EL (cell line): ENCODE measurements at places on chromosomes 12 and 14.
A peak's percentile ranks its signal among the peaks of the same experiment; 100 is the strongest.

DNA sequence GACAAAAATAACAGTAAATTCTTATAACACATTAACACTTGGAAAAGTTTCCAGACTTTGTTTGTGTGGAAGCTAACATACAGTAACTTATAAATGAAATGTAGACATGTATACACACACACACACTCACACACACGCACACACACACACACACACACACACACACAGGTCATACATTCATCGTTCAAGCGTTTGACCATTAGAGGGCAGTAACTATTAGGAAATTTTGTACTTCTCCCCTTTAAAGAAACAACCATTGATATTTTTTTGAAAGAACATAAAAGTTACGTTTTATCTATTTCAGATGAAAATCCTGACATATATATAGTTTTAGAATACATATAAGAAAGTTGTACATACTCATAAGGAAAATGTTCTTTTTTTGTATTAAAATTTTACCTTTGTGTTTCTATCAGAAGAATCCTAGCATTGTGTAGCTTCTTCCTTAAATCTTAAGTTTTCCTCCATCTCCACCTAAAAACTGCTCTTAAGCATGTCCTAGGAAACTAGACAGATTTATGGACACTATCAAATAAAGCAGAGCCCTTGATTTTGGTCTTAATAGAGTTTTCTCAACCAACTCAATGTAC, 29.0 kb downstream of the PTPRQ start:
- peak; percentile 74 for DNase-seq

- peak; percentile 97 for DNase-seq
Measured at GRCh38 chr14:24160850-24161804, at the start of gene IRF9. TSS of gene IRF9 (plus strand) at chr14:24161265. CDS start at chr14:24162145, 880 bp downstream.

DNA sequence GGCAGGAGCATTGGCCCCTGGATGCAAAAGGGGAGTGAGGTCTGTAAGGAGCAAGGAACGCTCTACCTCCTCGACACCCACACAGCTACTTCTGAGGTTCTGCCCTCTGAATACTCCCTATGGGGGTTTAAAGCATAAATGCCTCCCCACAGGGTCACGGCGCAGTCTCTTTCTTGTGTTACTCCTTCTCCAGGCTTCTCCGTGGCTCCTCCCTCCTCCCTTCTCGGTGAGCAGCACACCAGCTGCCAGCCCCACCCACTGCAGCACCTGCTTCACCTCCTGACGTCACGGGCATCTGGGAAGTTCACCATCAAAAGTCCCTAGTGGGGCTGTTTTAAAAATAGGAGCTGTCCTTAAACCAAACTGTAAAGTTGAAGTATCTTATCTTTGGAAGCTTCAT, 67.3 kb downstream of the SPTB start:
- no peak for DNase-seq

DNA sequence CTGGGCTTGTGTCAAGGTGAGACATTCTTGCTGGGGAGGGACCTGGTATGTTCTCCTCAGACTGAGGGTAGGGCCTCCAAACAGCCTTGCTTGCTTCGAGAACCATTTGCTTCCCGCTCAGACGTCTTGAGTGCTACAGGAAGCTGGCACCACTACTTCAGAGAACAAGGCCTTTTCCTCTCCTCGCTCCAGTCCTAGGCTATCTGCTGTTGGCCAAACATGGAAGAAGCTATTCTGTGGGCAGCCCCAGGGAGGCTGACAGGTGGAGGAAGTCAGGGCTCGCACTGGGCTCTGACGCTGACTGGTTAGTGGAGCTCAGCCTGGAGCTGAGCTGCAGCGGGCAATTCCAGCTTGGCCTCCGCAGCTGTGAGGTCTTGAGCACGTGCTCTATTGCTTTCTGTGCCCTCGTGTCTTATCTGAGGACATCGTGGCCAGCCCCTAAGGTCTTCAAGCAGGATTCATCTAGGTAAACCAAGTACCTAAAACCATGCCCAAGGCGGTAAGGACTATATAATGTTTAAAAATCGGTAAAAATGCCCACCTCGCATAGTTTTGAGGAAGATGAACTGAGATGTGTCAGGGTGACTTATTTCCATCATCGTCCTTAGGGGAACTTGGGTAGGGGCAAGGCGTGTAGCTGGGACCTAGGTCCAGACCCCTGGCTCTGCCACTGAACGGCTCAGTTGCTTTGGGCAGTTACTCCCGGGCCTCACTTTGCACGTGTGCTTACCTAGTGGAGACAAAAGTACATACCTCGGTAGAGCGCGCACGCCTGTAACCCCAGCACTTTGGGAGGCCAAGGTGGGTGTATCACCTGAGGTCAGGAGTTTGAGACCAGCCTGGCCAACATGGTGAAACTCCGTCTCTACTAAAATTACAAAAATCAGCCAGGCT, 4.3 kb downstream of the GAPDH start:
- peak; percentile 73 for DNase-seq

DNA sequence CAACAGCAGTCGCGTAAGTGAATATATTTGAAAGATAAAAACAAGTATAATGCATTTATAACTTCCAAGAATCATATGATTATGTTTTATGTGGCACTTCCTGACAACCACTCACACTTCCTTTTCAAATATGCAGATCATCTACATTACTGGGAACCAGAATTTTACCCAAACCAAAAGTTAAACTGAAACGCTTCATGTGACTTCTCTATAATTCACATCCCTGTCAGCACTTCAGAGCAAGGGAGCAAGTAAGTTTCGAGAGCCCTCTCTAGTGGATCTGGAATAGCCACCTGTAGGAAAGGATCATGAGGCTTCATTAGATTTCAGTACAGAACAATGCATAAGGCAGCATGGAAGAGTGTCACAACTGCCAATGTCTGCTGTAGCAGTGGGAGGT, 13.7 kb upstream of the ALX1 start:
- DNase-seq: no peak

GRCh38 chr14:55274146-55274545, 2.9 kb downstream of the FBXO34 start:
- no peak for DNase-seq
